WTC11 (cell line): ENCODE measurements at places on chromosomes 13 and 19. TPM values are rescaled to one million over a fixed set of nuclear protein-coding genes. Genes with fewer than 3 reads are reported as not detected.

GRCh38 chr13:112670864-112671263 lies 19.0 kb upstream of the ATP11A start:
- H3K36me3 ChIP-seq: no peaks in the 10 kb centered on the region
- peaks cover 19% of the 10 kb centered on the region for H3K27me3 ChIP-seq
- no peak for DNase-seq
- peaks cover 33% of the 10 kb centered on the region for H3K4me1 ChIP-seq

- H3K4me3 ChIP-seq: peak within 1 kb of the TSS; percentile 92
- H3K4me1 ChIP-seq: peaks cover 35% of the 10 kb centered on the region
- peaks cover 11% of the 10 kb centered on the region for H3K36me3 ChIP-seq
These were observed at the start of gene CNOT3 for GRCh38 chr19:54137699-54138488. CNOT3 (plus strand) TSS chr19:54137762; CDS start chr19:54142979, 5,217 bp downstream.

The TNFRSF19 gene
- 0.20 to 0.27 TPM (median 0.23 TPM) in 3 replicates for total RNA-seq

DNA sequence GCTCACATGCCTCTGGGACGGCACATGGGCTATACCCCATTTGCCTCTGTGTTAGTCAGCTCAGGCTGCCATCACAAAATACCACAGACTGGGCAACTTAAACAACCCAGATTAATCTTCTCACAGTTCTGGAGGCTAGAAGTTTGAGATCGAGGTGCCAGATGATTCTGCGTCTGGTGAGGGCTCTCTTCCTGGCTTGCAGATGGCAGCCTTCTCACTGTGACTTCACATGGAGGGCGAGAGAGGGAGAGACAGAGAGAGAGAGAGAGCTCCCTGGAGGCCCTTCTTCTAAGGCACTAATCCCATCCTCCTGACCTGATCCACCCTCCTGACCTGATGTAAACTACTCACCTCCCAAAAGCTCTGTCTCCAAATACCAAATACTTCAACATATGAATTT lies 55.0 kb downstream of the GPR12 start:
- H3K4me3 ChIP-seq: no peak overlapping the region
- peaks cover 17% of the 10 kb centered on the region for H3K4me1 ChIP-seq
- H3K36me3 ChIP-seq: no peaks in the 10 kb centered on the region

The ZNF582 gene
- 3.5 to 5.7 TPM (median 5.2 TPM) in 3 replicates for total RNA-seq

GRCh38 chr13:112583592-112584277 lies 4.2 kb downstream of the TUBGCP3 start:
- peaks cover 8% of the 10 kb centered on the region for H3K36me3 ChIP-seq
- peaks cover 4% of the 10 kb centered on the region; the same call in 1 of the 2 replicates for H3K27me3 ChIP-seq
- H3K27ac ChIP-seq: no peak overlapping the region
- no peak overlapping the region for H3K4me3 ChIP-seq
- DNase-seq: no peak

GRCh38 chr19:47456721-47457474 lies 14.8 kb downstream of the SLC8A2 start:
- peaks cover 21% of the 10 kb centered on the region for H3K27me3 ChIP-seq
- no peak for DNase-seq
- H3K36me3 ChIP-seq: peaks cover 4% of the 10 kb centered on the region; the same call in 1 of the 2 replicates
- H3K4me3 ChIP-seq: no peak overlapping the region
- H3K27ac ChIP-seq: no peak overlapping the region

The DMAC2 gene
- 77.6 to 85.6 TPM (median 82.6 TPM) in 3 replicates for total RNA-seq

DNA sequence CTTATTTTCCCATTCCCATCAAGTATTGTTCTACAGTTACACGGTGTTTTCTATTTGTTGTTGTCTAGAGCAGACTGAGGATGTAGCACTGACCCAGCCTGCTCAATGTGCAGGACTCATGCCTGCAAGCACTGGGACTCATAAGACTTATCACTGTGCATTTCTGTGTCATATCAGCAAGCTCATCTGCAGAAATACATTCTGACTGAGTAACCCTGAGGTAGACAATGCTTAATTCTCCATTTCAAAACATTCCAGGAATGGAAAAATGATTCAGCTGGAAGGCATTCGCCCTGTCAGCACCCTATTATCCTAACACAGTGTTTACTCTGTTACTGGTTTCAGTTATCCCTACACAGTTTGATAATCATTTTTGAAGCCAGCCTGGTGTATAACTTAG lies 2506.4 kb downstream of the PCDH9 start:
- no peak overlapping the region for H3K27ac ChIP-seq
- no peak for DNase-seq
- no peaks in the 10 kb centered on the region for H3K36me3 ChIP-seq
- H3K4me3 ChIP-seq: no peak overlapping the region
- peaks cover 4% of the 10 kb centered on the region; the same call in 1 of the 2 replicates for H3K4me1 ChIP-seq

GRCh38 chr13:108267347-108267746 lies 2.2 kb upstream of the TNFSF13B start:
- no peak overlapping the region for H3K27ac ChIP-seq
- DNase-seq: no peak
- no peaks in the 10 kb centered on the region for H3K27me3 ChIP-seq
- no peaks in the 10 kb centered on the region for H3K36me3 ChIP-seq
- no peak overlapping the region for H3K4me3 ChIP-seq
- H3K4me1 ChIP-seq: peaks cover 11% of the 10 kb centered on the region

The IL11 gene
- 1.2 to 1.8 TPM (median 1.6 TPM) in 3 replicates for total RNA-seq

- no peak overlapping the region for H3K4me3 ChIP-seq
- no peak for DNase-seq
- H3K27ac ChIP-seq: no peak overlapping the region
- H3K4me1 ChIP-seq: peaks cover 4% of the 10 kb centered on the region; the same call in 1 of the 2 replicates
These were observed 535.2 kb downstream of the LIG4 start for GRCh38 chr13:107680115-107680514.

GRCh38 chr19:12606796-12607195 lies 3.8 kb downstream of the ZNF490 start:
- no peak overlapping the region for H3K27ac ChIP-seq
- DNase-seq: no peak
- H3K27me3 ChIP-seq: no peaks in the 10 kb centered on the region
- peaks cover 3% of the 10 kb centered on the region for H3K4me1 ChIP-seq
- H3K36me3 ChIP-seq: peaks cover 14% of the 10 kb centered on the region; the same call in 1 of the 2 replicates

GRCh38 chr19:41305927-41306793 lies 3.8 kb upstream of the CCDC97 start:
- H3K4me3 ChIP-seq: no peak overlapping the region
- no peaks in the 10 kb centered on the region for H3K27me3 ChIP-seq

The SIAH3 gene
- 0.09 to 0.31 TPM (median 0.11 TPM) in 3 replicates for total RNA-seq

DNA sequence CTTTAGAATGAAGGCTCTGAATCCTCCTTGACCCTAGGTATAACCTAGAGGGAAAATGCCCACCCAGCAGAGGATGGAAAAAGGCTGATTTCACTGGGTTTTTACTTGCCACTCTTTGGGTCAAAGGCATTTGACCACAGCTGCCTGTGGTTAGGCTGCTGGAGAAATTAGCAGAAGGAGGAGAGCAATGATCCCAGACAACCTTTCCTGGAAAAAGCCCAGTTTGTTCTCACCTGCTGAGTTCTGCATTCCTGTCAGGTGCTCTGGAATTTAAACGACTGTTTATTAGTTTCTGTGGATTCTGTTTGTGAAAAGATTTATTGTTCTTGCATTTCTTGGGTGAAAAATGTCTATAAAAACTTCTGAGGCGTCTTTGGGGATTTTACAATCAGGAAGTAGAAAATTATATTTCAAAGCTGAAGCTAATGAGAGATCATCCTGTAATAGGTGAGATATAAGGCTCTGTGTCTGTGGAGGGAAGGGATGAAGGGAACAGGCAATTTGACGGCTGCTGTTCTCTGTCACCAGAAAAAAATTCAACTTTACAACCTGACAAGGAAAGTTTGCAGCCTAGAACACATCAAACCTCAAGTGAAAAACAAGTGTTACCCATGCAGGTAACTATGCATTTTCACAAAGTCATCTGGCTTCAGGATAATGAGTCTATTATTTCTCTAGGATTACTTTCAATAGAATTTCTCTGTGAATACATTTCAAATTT lies 519.7 kb downstream of the DIAPH3 start:
- no peak overlapping the region for H3K4me3 ChIP-seq
- peaks cover 32% of the 10 kb centered on the region for H3K4me1 ChIP-seq
- DNase-seq: no peak

The NFIC gene
- 3.5 to 4.4 TPM (median 4.0 TPM) in 3 replicates for total RNA-seq

- H3K4me1 ChIP-seq: no peaks in the 10 kb centered on the region
- no peak overlapping the region for H3K4me3 ChIP-seq
- no peak overlapping the region for H3K27ac ChIP-seq
- peaks cover 3% of the 10 kb centered on the region for H3K27me3 ChIP-seq
- peaks cover 7% of the 10 kb centered on the region; the same call in 1 of the 2 replicates for H3K36me3 ChIP-seq
These were observed 4.7 kb downstream of the STXBP2 start for GRCh38 chr19:7641290-7642276.

The TMPRSS9 gene
- 0.37 to 0.57 TPM (median 0.55 TPM) in 3 replicates for total RNA-seq

DNA sequence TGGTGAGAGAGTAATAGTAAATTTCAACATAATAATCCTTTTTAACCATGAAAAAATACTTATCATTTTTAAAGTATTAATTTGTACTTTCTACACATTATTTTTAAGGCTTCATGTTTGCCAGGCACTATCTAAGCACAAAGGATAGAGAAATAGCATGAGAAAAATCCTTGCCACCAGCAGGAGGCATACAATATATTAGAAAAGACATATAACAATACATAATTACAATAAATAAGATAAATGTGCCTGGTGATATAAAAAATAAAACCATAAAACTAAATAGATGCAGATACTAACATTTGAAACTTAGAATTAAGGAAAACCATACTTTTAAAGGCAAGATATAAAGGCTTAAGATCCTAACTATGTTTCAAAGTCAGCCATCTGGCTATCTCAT lies 1256.4 kb downstream of the DIAPH3 start:
- no peak overlapping the region for H3K4me3 ChIP-seq

GRCh38 chr13:101915331-101915730 lies 462.9 kb downstream of the ITGBL1 start:
- H3K4me3 ChIP-seq: peak overlapping the region; percentile 67
- no peaks in the 10 kb centered on the region for H3K36me3 ChIP-seq
- peaks cover 22% of the 10 kb centered on the region for H3K4me1 ChIP-seq
- no peak for DNase-seq
- peaks cover 53% of the 10 kb centered on the region for H3K27me3 ChIP-seq
- no peak overlapping the region for H3K27ac ChIP-seq

- H3K27me3 ChIP-seq: no peaks in the 10 kb centered on the region
- no peak for DNase-seq
- H3K36me3 ChIP-seq: no peaks in the 10 kb centered on the region
These were observed 316.8 kb downstream of the ATP8A2 start for GRCh38 chr13:25688536-25688935.

The FXYD1 gene
- total RNA-seq: 11.3 to 13.4 TPM (median 13.3 TPM) in 3 replicates
